Activated CD4-positive, alpha-beta T cell treated with anti-CD3 and anti-CD28 coated beads for 36 hours (primary cell): ENCODE measurements at places on chromosomes 7 and 10.
A peak's percentile ranks its signal among the peaks of the same experiment; 100 is the strongest.

GRCh38 chr7:144656965-144657517, 178.8 kb downstream of the TPK1 start:
- DNase-seq, result peak; percentile 14

GRCh38 chr7:79284211-79284610, 169.3 kb downstream of the MAGI2 start:
- DNase-seq, result no peak

GRCh38 chr10:116151076-116151475, 121.9 kb downstream of the GFRA1 start:
- no peak for DNase-seq

- no peak for DNase-seq
Observed at GRCh38 chr7:34550996-34551395, 107.0 kb upstream of the NPSR1 start.

DNA sequence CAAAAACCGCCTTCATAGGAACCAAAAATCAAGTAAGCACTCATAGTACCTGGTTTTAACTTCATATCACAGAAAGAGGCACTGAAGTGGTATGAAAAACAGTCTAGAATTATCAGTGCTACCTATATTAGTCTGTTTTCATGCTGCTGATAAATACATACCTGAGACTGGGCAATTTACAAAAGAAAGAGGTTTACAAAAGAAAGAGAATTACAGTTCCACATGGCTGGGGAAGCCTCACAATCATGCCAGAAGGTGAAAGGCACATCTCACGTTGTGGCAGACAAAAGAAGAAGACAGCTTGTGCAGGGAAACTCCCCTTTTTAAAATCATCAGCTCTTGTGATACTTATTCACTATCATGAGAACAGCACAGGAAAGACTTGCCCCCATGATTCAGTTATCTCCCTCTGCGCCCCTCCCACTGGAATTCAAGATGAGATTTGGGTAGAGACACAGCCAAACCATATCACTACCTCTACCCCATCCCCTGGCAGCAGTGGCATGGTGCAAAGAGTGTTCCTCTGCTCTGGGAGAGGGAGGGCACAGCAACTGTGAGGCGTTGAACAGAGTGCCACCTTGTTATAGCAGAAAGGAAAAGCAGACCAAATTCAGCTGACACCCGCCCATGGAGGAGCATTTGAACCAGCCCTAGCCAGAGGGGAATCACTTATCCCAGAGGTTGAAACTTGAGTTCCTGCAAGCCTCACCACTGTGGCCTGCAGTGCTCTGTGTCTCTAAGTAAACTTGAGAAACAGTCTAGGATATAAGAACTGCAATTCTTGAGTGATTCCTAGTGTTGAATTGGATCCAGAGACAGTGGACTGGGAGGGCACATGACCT, 61.9 kb upstream of the PTPRZ1 start:
- no peak for DNase-seq

- DNase-seq, result no peak
Observed at GRCh38 chr7:80869821-80870751, 48.8 kb downstream of the SEMA3C start.

DNA sequence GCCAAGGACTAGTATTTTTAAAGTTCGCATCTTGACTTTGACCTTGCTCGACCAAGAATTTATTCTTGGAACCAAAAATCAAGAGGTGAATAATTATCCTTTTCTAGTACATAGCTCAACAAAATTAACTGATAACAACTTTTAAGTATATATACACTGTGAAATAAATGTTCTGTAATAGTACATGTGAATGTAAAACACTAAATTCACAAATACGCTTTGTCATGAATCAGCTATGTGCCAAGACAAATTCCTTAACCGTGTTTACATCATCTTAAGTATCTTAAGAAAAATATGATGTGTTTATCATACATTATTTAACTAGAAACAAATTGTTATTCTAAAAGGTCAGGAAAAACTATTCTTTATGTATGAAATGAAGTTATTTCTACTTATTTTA, 83.3 kb downstream of the CUL2 start:
- DNase-seq, result no peak

- no peak for DNase-seq
Observed at GRCh38 chr7:82373926-82374635, 69.5 kb downstream of the CACNA2D1 start.

- no peak for DNase-seq
Observed at GRCh38 chr7:114589436-114589835, 174.8 kb downstream of the FOXP2 start.

DNA sequence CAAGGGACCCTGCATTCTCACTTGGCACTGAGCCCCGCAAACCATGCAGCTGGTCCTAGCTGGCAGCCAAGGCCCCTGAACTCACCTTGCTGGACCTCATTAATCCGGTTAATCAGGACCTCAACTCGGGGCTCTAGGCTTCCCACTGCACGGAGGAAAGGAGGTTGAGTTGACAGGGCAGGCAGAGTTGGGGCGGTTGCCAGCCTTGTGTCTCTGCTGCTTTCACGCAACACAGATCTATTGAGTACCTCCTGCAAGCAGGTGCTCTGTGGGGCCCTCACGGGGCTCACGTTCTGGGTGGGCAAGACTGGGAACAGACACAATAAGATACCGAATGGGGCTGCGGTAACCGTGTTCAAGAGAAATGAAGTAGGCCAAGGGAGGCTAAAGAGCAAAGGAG, 6.2 kb downstream of the SYCE1 start:
- DNase-seq, result no peak

DNA sequence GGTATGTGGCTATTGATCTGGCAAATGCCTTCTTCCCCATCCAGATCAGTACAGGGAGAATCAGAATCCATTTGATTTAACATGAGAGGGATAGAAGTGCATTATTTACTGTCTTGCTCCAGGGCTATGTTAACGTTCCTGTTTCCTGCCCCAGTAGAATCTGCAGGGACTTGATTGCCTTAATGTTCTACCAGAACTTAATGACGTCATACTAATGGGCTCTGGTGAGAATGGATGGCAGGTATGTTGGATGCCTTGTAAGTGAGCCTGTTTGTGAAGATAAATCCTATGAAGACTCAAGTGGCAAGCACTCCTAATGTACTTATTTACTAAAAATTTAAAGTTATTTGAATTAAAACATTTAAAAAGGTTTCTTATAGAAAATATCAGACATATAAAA, 44.5 kb upstream of the CHCHD3 start:
- no peak for DNase-seq

GRCh38 chr7:48176356-48176893, 5.2 kb downstream of the ABCA13 start:
- DNase-seq, result no peak

DNA sequence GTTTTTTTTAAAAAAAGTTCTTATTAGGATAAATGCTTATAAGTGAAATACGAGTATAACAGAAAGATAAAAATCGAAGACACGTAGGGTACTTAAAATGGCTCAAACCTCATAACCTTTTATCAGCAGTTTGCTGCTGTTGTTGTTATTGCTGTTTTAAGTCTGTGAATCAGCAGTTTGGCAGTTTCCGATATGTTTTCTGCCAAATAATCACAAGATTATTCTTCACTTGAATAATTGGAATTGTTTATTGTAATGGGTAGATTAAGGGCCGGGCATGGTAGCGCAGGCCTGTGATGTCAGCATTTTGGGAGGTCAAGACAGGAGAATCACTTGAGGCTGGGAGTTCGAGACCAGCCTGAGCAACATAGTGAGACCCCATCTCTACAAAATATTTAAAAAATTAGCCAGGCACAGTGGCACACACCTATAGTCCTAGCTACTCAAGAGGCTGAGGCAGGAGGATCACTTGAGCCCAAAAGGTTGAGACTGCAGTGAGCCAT, 177.6 kb downstream of the VTI1A start:
- no peak for DNase-seq

DNA sequence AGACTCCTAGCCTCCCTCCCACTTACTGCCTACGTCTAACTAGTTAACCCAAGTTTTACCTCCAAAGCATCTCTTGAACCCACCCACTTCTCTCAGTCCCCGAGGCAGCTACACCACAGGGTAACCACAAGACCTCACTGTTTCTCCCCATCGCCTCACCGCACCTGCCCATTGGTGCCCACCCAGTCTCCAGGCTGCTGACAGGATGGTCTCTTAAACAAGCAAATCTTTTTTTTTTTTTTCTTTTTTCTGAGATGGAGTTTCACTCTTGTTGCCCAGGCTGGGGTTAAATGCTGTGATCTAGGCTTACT, 47.0 kb downstream of the DENND2A start:
- DNase-seq, result no peak

- no peak for DNase-seq
Observed at GRCh38 chr10:101319241-101319915, 34.6 kb upstream of the BTRC start.

GRCh38 chr7:108442039-108442568, 14.1 kb downstream of the NRCAM start:
- peak; percentile 76 for DNase-seq

DNA sequence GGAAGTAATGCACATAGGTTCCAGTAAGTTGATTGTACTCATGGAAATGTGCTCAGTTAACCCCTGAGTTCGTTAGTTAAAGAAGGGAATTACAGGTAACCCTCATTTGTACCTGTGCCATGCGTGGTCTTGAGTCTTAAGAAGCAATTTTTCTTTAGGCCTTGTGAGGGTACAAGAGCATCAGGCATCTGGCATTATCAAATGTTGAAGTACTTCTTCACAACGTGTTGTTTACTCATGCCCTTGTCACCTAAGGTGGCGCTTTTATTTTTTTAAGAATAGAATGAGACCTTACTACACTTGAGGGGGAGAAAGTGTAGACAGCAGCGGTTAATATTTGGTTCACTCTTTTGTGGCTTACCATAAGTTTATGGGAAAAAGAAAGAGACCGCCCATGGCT, 167.1 kb downstream of the VTI1A start:
- no peak for DNase-seq

DNA sequence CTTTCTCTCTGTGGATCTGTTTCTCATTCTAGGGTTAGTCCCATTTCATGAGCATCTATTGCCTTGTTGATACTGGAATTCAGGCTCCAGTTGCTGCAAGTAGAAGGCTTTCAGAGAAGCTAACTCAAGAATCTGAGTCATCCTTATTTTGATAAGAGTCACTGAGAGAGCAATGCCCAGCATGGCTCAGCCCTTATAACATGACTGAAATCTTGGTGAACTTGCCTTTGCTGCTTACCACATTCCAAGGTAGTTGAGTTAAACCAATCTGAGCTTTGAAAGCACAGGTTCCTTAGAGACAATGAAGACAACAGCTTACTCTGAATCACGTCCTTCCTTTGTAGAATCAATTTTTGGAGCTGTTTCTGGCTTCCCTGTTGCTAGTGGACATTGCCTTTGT, 53.6 kb upstream of the CHCHD3 start:
- no peak for DNase-seq

GRCh38 chr7:133183969-133184368, 68.9 kb upstream of the EXOC4 start:
- DNase-seq, result no peak

- DNase-seq, result no peak
Observed at GRCh38 chr7:131498237-131498885, 58.1 kb downstream of the PODXL start.

DNA sequence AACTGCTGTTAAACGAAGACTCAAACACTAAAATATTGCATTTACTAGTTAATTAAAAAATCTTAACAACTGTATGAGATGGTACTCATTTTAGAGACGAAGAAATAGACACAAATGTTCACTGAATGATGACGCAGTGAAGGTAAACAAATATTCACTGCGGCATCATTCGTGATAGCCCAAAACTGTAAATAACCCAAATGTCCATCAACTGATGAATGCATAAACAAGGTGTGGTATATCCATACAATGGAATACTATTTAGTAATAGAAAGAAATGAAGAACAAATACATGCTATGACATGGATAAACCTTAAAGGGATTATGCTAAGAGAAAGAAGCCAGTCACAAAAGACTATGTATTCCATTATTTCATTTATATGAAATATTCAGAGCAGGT, 51.4 kb downstream of the CDK6 start:
- DNase-seq, result no peak

DNA sequence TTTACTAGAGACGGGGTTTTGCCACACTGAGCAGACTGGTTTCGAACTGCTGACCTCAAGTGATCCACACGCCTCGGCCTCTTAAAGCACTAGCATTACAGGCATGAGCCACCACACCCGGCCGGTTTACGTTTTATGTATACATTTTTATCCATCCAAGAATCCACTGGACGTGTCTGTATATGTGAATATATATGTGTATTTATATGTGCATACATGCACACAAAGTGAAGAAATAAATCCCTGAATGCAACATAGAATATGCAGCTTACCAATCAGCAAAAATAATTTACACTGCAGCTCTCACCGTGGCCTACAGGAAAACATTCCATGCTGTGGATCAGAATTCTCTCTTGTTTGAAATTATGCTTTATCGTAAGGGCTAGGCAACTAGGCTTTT, 23.3 kb downstream of the DCLRE1C start:
- no peak for DNase-seq

GRCh38 chr7:22214000-22214399, 143.0 kb downstream of the RAPGEF5 start:
- DNase-seq, result no peak

GRCh38 chr10:119377958-119378736, 164.4 kb downstream of the RGS10 start:
- no peak for DNase-seq

DNA sequence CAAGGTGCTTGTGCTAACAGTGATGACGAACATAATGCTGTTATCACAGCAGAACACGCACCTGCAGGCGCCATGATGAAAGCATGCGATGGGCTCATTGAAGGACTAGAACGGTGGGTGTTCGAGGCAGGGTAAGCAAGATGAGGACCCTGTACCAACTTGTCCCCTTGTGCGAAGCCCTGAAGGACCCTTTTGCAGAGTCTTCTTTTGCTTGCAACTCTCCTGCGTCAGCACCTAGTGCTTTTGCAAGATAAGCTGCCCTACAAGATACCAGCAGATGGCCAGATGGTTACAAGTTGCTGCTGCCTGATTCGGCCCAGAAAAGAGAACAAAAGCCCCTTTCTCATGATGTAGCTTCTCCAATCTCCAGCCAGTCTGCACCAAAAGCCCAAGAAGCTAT, 4.2 kb upstream of the IL15RA start:
- DNase-seq, result no peak

DNA sequence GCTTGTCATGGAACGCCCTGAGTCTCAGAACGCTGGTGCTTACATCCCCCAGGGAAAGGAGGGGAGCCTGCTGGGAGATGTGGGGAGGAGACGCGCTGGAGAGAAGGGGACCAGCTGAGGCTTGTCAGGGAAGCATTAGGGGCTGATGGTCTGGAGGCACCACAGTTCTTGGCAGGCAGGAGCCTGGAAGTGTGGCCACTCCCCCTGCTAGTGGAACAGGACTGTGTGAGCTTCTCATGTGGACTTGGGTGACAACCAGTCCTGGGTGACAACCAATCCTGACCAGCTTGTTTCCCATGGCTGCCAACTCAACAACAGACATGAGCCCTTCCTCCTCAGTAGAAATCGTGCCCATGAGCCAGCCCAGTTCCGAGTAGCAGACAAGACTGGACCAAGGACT, 87.8 kb downstream of the SPDYE5 start:
- no peak for DNase-seq

- DNase-seq, result no peak
Observed at GRCh38 chr7:73638911-73639310, 14.6 kb upstream of the MLXIPL start.

DNA sequence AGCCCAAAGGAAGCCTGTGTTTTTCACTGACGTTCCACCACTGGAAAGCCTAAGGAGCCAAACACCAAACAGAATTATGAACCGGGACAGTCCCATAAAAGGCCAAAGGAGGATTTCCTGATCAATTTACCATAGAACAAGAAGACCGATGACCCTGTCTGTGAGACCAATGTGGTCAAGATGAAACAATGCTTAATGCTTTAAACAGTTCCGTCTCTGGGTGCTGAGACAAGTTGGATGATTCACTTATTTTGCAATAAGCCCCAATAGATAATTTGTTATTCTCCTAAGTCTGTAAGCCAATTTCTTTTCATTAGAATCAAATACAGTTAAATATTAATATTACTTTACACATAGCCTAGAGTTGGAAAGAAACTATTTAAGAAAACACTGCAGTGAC, 134.9 kb downstream of the MICU1 start:
- DNase-seq, result no peak
